ENCODE measurements at places on chromosomes 7 and 10.

DNA sequence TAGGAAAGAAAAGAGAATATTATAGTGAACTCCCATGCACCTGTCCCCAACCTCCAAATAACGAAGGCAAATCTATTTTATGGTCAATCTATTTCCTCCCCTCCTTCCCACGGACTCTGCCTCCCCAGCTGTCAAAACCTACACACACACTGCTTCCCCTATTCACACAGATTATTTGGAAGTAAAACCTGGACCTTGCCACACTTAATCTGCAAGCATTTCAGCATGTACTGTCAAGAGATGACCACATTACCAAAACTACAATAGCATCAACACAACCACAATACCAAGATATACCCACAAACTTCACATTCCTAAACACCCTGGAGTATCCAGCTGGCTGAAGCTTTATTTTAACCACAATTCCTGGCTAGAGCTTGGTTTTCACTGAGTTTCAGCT lies 27.8 kb upstream of the KCNK18 start:
- DNase-seq = no peak

- DNase-seq = no peak
These were observed 58.0 kb upstream of the STARD3NL start for GRCh38 chr7:38120076-38120475.

DNA sequence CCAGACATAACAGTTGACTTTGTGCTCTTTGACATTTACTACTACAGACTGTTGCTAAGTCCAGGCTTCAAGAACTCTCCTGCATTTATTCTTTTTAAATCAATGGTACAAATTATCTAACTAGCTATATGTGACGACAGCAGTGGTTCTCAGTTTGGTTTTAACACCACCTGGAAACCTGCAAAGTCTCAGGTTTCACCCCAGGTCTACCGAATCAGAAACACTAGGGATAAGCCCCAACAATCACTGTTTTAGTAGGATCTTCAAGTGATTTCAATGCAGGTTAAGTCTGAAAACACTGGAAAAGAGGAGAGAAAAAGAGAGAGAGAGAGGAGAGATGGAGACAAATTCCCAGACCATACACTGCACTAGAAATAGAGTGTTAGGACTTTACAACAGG lies 519.0 kb downstream of the PCDH15 start:
- DNase-seq = no peak

DNA sequence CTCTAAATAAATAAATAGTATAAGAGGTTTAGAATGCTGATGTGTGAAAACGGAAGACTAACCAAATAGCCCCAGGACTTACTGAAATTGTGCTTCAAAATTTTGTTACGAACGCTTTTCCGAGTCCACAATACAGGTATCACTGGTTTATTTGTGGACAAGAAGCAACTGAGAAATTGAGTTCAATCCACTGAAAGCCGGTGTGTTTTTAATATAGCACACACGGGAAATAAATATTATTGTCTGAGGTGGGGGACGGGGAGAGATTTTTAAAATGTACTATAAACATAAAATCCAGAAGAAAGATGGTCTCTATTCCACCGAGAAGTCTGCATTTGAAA lies 598 bp downstream of the SLC16A12 start:
- no peak for DNase-seq

- no peak for DNase-seq
These were observed 338.1 kb downstream of the ACTR3B start for GRCh38 chr7:153097511-153098201.

DNA sequence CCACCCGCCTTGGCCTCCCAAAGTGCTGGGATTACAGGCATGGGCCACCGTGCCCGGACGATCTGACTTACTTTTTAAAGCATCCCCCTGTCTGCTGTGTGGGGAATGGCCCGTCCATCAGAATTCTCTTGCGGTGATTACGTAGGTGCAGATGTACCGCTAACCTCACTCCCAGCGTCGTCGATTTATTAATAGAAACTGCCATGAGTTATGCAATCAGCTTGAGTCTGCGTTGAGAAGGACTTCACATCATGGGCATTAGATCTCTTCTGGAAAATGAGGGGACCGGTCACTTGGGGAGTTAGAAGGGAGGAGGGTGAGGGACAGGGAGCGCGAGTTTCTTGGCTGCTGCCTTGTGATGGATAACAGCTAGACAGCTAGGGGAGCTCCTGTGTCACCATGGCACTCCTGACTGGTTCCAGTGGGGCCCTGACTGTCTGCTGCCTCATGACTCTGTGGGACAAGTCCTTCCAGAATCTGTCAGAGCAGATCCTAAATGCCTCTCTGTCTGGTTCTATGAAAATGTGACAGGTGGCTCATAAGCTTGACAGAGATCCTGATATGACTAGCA lies 35.2 kb downstream of the POR start:
- no peak for DNase-seq

- DNase-seq = no peak
These were observed 411.3 kb upstream of the SEMA3C start for GRCh38 chr7:81330108-81330507.

DNA sequence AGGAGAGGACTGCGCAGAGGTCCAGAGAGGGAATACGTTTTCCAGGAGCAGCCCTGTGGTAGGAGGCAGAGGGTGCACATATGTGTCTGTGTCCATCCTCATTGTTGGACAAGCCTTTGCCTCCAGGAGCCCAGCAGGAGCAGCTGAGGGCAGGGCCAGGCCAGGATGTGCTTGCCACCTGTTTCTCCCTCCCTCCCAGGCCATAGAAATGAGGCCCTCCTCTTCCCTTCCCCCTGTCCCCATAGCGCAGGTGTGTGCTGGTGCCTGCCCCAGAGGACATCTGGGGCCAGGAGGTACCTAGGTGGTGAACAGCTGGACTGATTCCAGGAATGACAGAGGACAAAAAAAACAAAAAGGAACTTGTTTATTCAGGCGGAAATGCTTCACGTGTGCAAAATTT lies 10.5 kb upstream of the CXCL12 start:
- DNase-seq = no peak

All from CD4-positive, alpha-beta T cell treated with Interferon gamma for 1 hour (primary cell).